Natural killer cell (primary cell): ENCODE measurements at places on chromosomes 2 and 18.

GRCh38 chr2:99857867-99858444 is 284.4 kb downstream of the AFF3 start:
- DNase-seq = no peak
- H3K4me3 ChIP-seq = no peak overlapping the region
- H3K27me3 ChIP-seq = no peaks in the 10 kb centered on the region
- H3K4me1 ChIP-seq = peaks cover 5% of the 10 kb centered on the region

DNA sequence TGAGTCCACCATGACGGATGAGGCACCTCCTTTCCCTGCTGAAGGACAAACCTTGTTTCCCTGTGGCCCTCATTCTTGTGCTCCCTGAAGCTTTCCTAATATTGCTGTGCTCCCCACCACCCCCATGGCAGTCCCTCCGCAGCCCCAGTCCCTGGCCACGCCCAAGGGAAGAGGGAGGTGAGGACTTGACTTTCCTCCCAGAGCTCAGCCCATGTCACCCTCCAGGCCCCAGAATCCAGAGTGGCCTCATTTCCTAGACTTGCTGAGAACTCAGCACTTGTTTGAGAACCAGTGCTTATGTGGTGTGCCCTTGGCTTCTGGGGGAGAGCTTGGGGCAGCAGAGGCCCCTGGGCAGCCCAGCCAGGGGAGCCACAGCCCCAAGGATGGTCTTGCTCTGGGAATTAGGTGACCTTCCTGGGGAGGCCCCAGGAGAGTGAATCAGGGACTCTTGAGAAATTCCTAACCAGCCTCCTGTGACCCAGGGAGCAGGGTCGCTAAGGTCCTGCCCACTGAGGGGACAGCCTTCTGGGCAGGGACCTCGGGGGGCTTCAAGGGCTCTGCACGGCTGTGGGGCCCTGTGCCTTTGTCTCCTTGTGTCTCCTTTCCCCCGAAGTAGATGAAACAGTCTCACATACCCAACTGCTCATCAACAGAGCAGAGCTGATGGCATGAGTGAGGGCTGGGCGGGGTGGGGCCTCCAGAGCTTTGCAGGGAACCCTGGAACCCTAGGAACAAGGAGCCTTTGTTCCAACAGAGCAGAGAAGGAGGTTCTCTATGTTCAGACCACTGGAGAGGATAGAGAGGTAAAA is 27.9 kb downstream of the PSD4 start:
- H3K4me1 ChIP-seq = peaks cover 14% of the 10 kb centered on the region
- H3K27me3 ChIP-seq = no peaks in the 10 kb centered on the region
- no peak overlapping the region for H3K4me3 ChIP-seq
- H3K36me3 ChIP-seq = peaks cover 60% of the 10 kb centered on the region
- no peak for DNase-seq
- H3K27ac ChIP-seq = no peak overlapping the region

DNA sequence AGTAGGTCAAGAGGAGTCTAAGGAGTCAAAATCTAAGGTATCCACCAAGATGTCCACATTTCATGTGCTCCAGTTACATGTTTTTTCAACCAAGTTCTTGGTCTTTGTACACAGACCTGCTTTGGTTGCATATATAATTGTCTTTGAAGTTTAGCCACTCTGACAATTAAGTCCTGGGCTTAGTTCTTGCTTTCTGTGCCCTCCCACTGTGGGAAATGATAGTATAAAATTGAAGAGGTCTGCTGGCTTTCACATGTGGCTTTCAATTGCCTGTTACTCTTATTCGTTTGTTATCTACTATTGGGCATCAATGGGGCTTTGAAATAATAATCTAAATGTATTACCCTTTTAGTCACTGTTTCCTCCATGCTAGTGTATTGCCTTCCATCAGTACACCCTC is 72.8 kb downstream of the TBR1 start:
- no peaks in the 10 kb centered on the region for H3K27me3 ChIP-seq
- H3K4me3 ChIP-seq = no peak overlapping the region
- no peaks in the 10 kb centered on the region for H3K36me3 ChIP-seq

GRCh38 chr2:127910415-127910814 is 24.7 kb upstream of the AMMECR1L start:
- no peak overlapping the region for H3K4me3 ChIP-seq
- no peaks in the 10 kb centered on the region for H3K4me1 ChIP-seq
- no peak for DNase-seq
- H3K27ac ChIP-seq = no peak overlapping the region
- no peaks in the 10 kb centered on the region for H3K36me3 ChIP-seq

GRCh38 chr2:104901037-104901881 is 47.3 kb downstream of the POU3F3 start:
- no peaks in the 10 kb centered on the region for H3K36me3 ChIP-seq
- no peak overlapping the region for H3K27ac ChIP-seq
- no peaks in the 10 kb centered on the region for H3K27me3 ChIP-seq

DNA sequence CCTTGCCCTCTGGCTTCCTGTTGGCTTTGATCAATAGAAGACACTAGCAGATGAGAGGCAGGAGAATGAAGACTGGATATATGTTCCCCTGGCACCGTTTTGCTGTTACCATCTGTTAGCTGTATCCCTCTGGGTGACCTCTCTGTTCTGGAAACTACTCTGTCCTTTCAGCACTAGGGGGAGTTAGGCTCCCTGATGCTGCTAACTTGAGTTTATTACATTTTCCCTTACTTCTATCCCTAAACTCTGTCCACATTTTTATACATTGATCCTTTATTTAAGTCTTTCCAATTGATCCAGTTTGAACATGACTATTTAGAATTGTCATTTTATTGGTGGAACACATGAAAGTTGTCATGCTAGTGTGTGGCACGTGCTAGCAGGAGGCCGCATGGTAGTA is 1014.3 kb upstream of the CDH2 start:
- no peaks in the 10 kb centered on the region for H3K36me3 ChIP-seq
- H3K27ac ChIP-seq = no peak overlapping the region
- H3K4me1 ChIP-seq = no peaks in the 10 kb centered on the region
- H3K27me3 ChIP-seq = no peaks in the 10 kb centered on the region
- DNase-seq = no peak

DNA sequence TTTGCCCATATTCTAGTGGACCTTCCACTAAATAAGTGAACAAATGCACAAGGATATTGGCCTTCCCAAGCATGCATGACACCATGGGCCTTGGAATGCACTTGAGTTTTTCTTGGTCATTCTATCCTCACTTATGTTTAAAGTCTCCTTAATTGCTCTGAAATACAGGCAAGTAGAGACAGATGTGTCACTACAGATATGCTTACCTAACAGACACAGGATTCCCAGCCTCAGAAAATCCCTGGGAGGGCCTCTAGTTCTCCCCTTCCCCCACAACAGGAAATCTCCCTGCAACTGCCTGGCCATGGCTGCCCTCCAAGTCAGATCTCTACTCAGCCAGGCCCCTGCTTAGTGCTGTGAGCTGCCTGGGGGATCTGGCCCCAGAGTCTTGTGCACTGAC is 445.2 kb downstream of the IRS1 start:
- H3K36me3 ChIP-seq = no peaks in the 10 kb centered on the region
- H3K4me3 ChIP-seq = no peak overlapping the region
- no peaks in the 10 kb centered on the region for H3K27me3 ChIP-seq
- no peak overlapping the region for H3K27ac ChIP-seq

DNA sequence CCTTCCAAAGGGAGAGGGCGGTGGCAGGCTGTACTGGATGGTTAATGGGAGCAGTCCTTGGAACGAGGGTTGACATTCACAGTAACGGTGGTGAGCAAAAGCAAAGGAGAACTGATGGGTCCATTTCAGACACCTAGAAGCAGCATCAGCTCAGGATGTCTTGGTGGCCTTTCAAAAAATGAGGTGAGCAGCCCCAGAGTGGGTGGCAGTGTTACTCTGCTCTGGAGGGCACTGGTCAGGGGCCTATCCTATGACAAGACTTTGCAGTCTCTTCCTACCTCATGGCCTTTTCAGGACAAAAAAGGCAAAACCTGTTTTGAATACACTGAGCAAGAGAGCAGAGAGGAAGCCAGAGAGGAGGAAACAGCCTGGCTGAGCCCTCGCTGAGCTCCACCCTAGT is 23.5 kb downstream of the CAPN14 start:
- H3K4me1 ChIP-seq = no peaks in the 10 kb centered on the region
- no peaks in the 10 kb centered on the region for H3K27me3 ChIP-seq
- H3K36me3 ChIP-seq = no peaks in the 10 kb centered on the region

- H3K4me3 ChIP-seq = no peak overlapping the region
- H3K27ac ChIP-seq = no peak overlapping the region
- no peaks in the 10 kb centered on the region for H3K4me1 ChIP-seq
- H3K36me3 ChIP-seq = no peaks in the 10 kb centered on the region
- DNase-seq = no peak
- peaks cover 2% of the 10 kb centered on the region for H3K27me3 ChIP-seq
Observed at GRCh38 chr2:232481322-232482140, 6.1 kb downstream of the ECEL1 start.

- DNase-seq = no peak
- no peaks in the 10 kb centered on the region for H3K36me3 ChIP-seq
- H3K27me3 ChIP-seq = no peaks in the 10 kb centered on the region
- H3K4me3 ChIP-seq = no peak overlapping the region
- no peak overlapping the region for H3K27ac ChIP-seq
Observed at GRCh38 chr2:189613077-189613636, 32.6 kb upstream of the SLC40A1 start.

GRCh38 chr2:85886590-85886989 is 2.2 kb downstream of the ST3GAL5 start:
- peak; percentile 34 for DNase-seq
- H3K36me3 ChIP-seq = no peaks in the 10 kb centered on the region
- H3K4me1 ChIP-seq = peaks cover 51% of the 10 kb centered on the region
- H3K27ac ChIP-seq = peak overlapping the region; percentile 22
- H3K27me3 ChIP-seq = no peaks in the 10 kb centered on the region

DNA sequence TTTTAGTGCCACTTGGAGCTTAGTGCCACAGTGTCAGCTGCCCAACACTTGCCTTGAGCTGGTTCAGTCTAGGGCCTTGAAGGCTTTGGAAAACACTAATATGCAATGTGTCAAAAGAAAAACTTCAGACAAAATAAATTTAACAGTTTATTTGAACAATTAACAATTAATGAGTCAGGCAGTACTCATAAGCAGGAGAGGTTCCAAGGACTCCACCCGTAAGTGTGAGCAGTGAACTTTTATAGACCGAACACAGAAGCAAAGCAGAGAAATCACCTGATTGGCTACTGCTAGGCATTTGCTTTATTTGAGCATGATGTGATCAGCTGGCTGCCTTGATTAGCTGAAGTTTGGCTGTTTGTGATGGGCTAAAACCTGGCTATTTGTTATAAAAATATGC is 49.5 kb upstream of the TBC1D8 start:
- H3K36me3 ChIP-seq = no peaks in the 10 kb centered on the region
- no peak overlapping the region for H3K27ac ChIP-seq
- DNase-seq = no peak
- no peak overlapping the region for H3K4me3 ChIP-seq
- no peaks in the 10 kb centered on the region for H3K27me3 ChIP-seq

- DNase-seq = no peak
- no peaks in the 10 kb centered on the region for H3K36me3 ChIP-seq
- no peaks in the 10 kb centered on the region for H3K4me1 ChIP-seq
- no peaks in the 10 kb centered on the region for H3K27me3 ChIP-seq
- no peak overlapping the region for H3K27ac ChIP-seq
- no peak overlapping the region for H3K4me3 ChIP-seq
Observed at GRCh38 chr2:12424809-12425208, 291.9 kb upstream of the TRIB2 start.

- H3K36me3 ChIP-seq = no peaks in the 10 kb centered on the region
- H3K4me3 ChIP-seq = no peak overlapping the region
- DNase-seq = no peak
- H3K27ac ChIP-seq = no peak overlapping the region
Observed at GRCh38 chr18:6606411-6607085, 123.0 kb upstream of the ARHGAP28 start.

- no peak overlapping the region for H3K4me3 ChIP-seq
- H3K27me3 ChIP-seq = no peaks in the 10 kb centered on the region
- H3K27ac ChIP-seq = peak overlapping the region; percentile 80
- H3K36me3 ChIP-seq = peaks cover 65% of the 10 kb centered on the region
- peak; percentile 66 for DNase-seq
- peaks cover 83% of the 10 kb centered on the region for H3K4me1 ChIP-seq
Observed at GRCh38 chr18:77114415-77115191, 18.0 kb downstream of the MBP start.

GRCh38 chr2:172962824-172963223 is 112.8 kb upstream of the MAP3K20 start:
- H3K36me3 ChIP-seq = no peaks in the 10 kb centered on the region
- no peak for DNase-seq
- H3K27ac ChIP-seq = no peak overlapping the region

DNA sequence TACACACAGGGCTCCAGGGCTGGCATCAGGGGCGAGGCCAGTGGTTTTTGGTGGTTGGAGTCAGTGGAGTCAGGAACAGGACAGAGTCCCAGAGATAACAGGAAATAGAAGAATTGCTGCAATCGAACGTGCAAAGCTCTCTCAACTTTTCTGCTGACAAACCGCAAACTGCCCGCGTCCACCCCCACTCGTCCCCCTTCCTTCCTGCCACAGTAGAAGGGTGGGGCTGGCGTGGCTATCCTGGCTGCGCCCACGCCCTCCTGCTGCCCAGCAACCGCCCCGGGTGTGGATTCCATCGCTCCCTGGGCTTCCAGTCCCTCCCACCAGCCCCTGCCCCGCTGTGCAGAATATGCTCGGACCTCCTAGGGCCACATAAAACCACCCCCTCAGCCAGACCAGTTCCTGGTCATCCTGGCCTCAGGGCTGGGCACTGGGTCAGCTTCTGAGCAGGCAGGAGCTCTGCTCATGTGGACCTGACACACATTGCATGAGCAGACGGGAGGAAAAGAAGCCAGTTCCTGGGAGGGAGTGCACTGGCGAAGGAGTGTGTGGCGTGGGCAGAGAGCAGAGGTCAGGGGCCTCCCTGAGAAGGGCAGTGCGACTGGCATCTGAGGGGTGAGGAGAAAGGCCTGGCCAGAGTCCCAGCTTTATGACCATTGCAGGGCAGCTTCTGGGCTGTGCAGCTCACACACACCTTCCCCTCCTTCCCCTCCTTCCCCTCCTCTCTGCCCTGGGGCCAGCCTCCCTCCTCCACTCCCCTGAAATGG is 85.4 kb upstream of the ATG16L1 start:
- no peaks in the 10 kb centered on the region for H3K27me3 ChIP-seq
- H3K36me3 ChIP-seq = peaks cover 80% of the 10 kb centered on the region
- peak; percentile 53 for DNase-seq
- H3K27ac ChIP-seq = peak overlapping the region; percentile 64
- no peak overlapping the region for H3K4me3 ChIP-seq

GRCh38 chr2:139876321-139876720 is 1096.1 kb upstream of the NXPH2 start:
- H3K27me3 ChIP-seq = no peaks in the 10 kb centered on the region
- H3K4me1 ChIP-seq = no peaks in the 10 kb centered on the region
- H3K4me3 ChIP-seq = no peak overlapping the region
- no peaks in the 10 kb centered on the region for H3K36me3 ChIP-seq
- DNase-seq = no peak

- DNase-seq = no peak
- H3K4me1 ChIP-seq = no peaks in the 10 kb centered on the region
- H3K27ac ChIP-seq = no peak overlapping the region
- H3K27me3 ChIP-seq = no peaks in the 10 kb centered on the region
- H3K4me3 ChIP-seq = no peak overlapping the region
- H3K36me3 ChIP-seq = no peaks in the 10 kb centered on the region
Observed at GRCh38 chr2:6968319-6969100, 51.3 kb downstream of the RNF144A start.
